Stimulated activated naive CD4-positive, alpha-beta T cell treated with Interleukin-2 at 50 U/mL for 16 hours (primary cell): ENCODE measurements at places on chromosomes 16 and 17.
A peak's percentile ranks its signal among the peaks of the same experiment; 100 is the strongest.

DNA sequence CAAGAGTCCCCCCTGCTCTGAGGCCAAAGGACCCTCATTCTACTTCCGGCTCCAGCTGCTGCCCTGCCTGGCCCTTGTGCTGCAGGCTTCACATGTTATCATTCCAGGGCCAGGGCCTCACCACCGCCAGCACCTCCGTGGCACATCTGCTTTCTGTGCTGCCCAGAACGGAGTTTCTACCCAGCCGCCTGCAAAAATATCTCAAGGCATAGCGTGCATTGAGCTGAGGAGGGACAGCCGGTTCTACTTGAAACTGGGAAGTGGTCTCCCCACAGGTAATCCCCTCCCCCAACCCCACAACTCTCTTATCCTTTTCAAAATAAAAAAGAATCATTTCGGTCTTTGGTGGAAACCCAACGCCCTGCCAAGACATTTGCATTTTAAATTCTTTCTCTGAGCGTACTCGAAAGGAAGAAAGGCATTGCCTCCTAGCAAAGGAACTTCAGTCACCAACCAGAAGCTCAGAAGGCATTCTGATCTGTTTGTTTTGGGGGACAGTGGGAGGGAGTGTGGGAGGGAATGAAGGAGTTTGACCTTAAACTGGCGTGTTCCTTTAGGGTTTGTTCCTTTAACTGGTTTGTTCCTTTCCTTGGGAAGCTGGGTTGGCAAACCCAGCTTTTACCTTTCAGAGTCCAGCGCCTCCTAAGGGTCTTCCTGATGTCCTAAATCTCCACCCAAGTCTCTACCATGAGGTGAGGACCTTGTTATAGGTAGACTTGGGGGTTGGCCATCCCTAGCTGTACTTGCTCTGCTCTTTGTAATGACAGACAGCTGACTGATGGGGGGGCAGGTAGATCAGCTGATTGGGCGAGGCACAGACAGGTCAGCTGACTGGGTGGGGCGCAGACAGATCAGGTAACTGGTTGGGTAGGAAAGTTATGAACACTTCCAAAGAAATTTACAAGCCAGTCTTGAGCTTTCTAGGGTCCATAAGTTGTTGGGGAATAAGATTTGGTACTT is 33.4 kb upstream of the PIK3R6 start:
- DNase-seq: no peak

DNA sequence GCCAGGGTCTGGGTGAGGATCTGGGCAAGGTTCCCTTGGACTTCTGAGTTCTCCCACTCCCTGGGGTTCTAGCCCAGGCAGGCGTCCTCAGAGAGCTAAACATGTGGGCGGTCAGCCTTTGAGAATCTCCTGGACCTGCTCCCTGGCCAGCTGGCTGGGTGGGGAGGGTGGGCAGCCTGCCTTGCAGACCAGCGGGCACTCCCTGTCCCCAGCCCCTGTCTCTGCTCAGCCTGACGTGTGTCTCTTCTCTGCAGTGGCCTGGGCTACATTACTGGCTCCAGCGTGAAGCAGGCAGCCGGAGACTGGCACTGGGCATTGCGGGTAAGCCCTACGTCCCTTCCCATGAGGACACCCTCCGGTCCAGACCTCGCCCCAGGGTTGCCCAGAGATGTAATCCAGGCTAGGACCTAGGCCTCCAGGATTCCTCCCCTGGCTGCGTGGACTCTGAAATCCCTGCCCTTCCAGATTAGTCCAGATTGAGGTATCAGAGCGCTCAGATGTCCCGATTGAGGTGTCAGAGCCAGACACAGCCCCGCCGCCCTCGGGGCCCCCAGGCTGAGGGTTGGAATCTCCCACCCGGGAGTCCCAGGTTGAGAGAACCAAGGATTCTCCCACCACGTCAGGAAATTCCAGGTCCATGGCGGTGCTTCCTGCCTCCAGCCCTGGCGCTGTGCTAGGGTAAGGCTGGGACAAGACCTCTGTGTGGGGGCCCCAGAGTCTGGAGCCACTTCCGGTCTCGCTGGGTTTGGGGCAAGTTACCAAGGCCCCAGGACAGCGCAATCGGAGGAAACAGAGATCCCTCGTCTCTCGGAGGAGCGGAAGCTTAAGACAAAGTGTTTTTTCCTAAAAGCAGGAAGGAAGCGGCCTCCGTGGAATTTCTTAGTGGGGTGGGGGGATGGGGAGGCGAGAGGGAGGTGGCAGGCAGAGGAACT is 24.1 kb downstream of the MYBBP1A start:
- no peak for DNase-seq

DNA sequence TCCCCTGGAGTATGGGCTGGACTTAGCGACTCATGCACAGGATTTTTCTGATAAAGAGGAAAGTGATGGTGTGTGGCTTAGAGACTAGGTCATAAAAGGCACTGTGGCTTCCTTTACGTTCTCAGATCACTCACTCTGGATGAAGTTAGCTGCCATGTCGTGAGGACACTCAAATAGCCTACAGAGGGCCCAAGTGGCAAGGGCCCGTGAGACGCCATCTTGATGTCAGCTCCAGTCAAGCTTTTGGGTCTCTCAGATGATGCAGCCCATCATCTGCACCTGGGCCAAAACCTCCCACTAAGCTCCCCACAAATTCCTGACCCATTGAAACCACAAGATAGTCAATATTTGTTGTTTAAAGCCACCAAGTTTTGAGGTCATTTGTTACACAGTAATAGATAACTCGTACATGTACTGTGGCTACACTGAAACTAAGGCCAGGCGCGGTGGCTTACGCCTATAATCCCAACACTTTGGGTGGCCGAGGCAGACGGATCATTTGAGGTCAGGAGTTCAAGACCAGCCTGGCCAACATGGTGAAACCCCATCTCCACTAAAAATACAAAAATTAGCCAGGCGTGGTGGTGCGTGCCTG is 14.7 kb downstream of the ST6GALNAC2 start:
- DNase-seq: no peak

DNA sequence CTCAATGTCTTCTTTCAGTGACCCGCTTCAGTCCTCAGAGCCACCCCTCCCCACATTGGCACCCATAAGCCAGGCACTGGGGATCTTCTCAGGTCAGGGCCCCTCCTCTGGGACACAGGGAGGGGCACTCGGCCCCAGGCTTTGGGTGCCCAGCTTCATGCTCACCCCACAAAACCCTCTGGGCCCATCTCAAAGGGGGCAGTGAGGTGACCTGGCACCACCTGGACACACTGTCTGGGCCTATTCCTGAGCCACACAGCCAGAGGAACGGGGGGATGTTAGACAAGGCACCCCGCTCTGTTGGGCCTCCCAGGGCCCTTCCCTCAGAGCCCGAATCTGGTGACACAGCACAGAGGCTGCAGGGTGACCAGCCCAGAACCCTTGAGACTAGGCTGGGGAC is 36.1 kb downstream of the TNFRSF13B start:
- DNase-seq: no peak

GRCh38 chr17:50863221-50863843 is 2.8 kb downstream of the TOB1 start:
- DNase-seq: peak; percentile 35

DNA sequence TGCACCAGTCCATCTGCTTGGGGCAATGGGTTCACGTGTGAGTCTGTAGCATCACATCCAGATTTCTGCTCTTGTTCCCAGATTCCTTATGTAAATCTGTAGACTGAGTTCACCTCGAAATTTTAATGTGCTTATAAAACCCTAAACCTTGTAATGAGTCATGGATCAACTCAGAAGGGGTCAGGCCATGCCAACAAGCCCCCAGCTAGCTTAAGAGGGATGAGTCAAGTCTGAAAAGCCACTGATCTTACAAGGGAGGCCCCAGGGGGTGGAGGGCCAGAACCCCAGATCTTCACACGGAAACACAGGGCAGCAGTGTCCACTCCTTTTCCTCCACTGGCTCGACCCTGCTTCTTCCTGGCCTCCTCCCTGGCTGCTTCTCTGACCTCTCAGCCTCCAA is 399.1 kb upstream of the CDH5 start:
- no peak for DNase-seq

DNA sequence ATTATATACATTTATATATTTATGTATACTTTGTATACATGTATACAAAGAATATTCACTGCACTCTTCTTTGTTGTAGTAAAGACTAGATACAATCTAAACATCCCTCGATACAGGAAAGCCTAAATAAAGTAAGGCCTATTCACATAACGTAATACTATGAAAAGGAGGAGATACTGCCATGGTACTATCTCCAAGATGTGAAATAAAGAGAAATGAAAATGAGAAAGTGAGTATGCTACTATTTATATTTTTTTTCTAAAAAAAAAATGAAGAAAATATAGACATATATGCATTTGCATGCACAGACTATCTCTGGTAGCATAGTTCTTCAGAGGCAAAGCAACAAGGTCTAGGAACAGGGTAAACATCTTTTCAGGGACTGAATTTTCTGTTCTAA is 19.4 kb downstream of the CFDP1 start:
- no peak for DNase-seq

GRCh38 chr17:83187782-83188311 is 108.4 kb downstream of the METRNL start:
- DNase-seq: no peak

GRCh38 chr17:58416396-58416795 is 938 bp downstream of the RNF43 start:
- DNase-seq: no peak

DNA sequence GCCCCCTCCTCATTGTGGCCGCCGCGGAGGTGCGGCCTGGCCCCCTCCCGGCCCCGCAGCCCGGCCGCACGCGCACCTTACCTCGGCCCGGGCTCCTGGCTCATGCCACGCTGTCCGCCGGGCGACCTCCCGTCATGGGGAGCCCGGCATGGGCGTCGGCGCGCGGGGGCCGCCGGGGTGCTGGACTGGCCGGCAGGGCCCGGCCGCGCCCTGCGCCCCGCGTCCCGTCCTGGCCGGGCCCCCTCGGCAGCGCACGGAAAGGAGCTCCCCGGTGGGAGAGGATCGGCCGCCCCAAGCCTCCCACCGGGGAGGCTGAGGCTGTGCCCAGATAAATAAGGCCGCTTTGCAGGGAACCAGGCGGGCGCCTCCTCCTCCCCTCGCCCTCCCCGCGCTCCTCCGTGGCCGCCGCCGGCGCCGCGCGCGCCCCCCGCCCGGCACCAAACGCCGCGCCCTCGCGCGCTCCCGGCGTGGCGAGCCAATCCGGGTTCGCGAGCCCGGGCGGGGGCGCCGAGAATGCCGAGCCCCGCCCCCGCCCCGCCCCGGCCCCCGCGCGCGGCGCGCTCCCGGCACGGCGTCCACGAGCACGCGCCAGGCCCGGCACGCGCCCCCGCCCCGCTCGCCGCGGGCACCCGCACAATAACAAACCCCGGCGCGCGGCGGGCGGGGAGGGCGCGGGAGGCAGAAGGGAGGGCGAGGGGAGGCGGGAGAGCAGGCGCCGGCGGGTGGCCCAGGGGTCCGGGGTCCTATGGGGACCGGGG is at the start of gene FBXL16:
FBXL16 (minus strand) TSS at position 371 of the 758 bp plus-strand sequence. CDS start 8,396 bp downstream, outside the sequence.
- no peak for DNase-seq

DNA sequence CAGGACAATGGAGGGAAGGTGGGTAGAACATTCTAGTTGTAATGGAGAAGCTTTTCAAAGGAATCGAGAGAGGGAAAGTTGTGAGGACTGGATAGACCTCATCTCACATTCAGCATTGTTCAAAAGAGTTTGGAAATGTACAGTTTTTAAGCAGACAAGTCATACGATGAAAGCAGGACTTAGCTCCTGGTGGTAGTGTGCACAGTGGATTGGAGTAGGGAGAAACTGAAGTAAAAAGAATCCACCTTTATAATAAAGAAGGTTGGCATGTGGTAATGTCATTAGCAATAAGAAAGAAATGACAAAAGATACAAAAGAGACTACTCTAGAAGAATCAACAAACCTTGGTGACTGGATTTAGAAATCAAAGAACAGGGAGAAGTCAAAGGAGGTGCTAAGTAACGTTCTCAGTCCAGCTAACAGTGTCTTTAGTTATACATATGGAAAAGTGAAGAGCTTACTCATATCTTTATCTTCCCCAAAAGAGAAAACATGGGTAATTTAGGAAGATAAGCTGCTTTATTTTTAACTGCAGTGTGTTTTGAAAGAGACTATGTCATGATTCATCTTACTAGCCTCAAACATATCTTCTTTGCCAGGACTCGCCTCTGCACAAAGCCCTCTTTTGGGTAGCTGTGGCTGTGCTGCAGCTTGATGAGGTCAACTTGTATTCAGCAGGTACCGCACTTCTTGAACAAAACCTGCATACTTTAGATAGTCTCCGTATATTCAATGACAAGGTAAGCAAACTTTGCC is 18.7 kb upstream of the EVI2A start:
- DNase-seq: no peak

GRCh38 chr17:81322271-81323082 is 27.4 kb upstream of the SLC38A10 start:
- DNase-seq: peak; percentile 23
